ENCODE measurements at places on chromosomes 13 and 19.

GRCh38 chr13:112136095-112136494, 69.1 kb downstream of the SOX1 start:
- DNase-seq: no peak

DNA sequence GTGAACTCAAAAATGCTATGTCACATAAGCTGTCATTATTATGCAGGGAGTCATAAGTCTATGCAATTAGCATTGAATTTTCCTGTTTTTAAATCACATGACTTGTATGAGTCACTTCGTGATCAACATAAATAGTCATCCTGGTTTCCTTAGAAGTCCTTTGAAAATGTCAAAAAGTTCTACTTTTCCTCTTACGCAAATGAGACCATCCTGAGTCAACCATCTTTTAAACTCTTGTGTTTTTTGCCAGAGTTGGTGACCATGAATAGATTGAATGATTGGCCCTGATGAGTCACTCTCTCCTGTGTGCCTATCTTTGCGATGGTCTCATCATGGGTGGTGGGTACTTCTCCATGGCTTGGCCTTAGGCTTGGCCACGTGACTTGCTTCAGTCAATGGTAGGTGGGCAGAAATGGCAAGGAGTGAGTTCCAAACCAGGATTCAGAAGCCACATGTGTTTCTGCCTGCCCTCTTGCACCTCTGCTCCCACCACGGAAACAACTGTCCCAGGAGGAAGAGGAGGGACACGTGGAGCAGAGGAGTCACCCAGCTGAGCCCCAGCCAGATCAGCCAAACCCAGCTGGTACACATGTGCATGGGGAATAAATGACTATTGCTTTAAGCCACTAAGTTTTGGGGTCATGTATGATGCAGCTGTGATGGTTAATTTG, 123.5 kb upstream of the CACNA1A start:
- no peak for DNase-seq

- DNase-seq: no peak
Measured at GRCh38 chr19:50639121-50640112, at the start of gene SYT3. Gene SYT3 (minus strand): TSS chr19:50639881. CDS start chr19:50637411, 2,470 bp downstream.

- DNase-seq: peak; percentile 82
Measured at GRCh38 chr19:53195265-53195903, 2.2 kb upstream of the ZNF665 start.

GRCh38 chr19:48881741-48882657, 9.8 kb downstream of the PPP1R15A start:
- no peak for DNase-seq

- no peak for DNase-seq
Measured at GRCh38 chr19:16381756-16382401, 57.3 kb downstream of the KLF2 start.

DNA sequence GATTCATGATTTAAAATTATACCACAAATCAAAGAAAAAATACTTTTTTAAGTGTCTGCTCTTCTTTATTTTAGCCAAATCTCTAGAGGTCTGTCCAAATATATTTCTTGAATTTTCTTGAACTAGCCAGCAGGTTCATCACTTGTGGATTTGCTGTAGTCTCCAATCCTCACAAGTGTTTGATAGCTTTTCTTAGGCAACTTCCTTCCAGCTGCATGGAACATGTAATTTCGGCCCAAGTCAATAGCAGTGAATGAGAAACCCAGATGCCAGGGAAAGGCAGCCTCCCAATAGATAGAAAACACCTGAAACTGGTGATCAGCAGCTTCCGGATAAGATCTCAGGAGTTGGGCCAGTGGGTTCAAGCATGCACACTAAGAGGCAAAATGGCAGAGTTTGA, 15.6 kb upstream of the RNASEH2B start:
- no peak for DNase-seq

GRCh38 chr13:62049992-62050391, 634.3 kb upstream of the PCDH20 start:
- DNase-seq: no peak
